Activated naive CD4-positive, alpha-beta T cell treated with anti-CD3 and anti-CD28 coated beads, Interleukin-2, amount 10 ng/mL, durations not matched to agents 7 days and 5 days (primary cell): ENCODE measurements at places on chromosomes 5 and 9.

- H3K4me1 ChIP-seq, result no peaks in the 10 kb centered on the region
- DNase-seq, result peak; percentile 56
- H3K27ac ChIP-seq, result no peak overlapping the region
- no peak overlapping the region for H3K4me3 ChIP-seq
- H3K27me3 ChIP-seq, result peaks cover 34% of the 10 kb centered on the region
Measured at GRCh38 chr5:153974131-153974812, 64.4 kb downstream of the FAM114A2 start.

- no peak overlapping the region for H3K4me3 ChIP-seq
- H3K27me3 ChIP-seq, result peaks cover 7% of the 10 kb centered on the region
- H3K27ac ChIP-seq, result no peak overlapping the region
- H3K4me1 ChIP-seq, result no peaks in the 10 kb centered on the region
- DNase-seq, result no peak
Measured at GRCh38 chr9:91589101-91589553, 165.5 kb upstream of the NFIL3 start.

DNA sequence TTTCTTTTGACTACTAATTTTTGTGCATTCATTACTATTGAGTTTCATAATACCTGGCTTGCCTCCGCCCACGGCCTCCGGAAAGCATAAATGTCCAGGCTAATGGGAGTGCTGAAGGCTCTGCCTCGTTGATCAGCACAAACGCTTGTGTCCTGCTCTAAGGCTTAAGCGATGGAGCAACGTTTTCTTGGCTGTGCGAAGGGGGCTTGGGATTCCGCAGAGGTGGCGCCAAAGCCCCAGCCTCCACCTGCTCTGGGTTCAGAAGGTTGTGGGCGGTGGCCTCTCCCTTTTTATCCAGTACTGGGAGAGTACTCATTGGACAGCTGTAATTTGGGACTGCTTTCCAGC is 19.7 kb downstream of the ANXA2R start:
- H3K27me3 ChIP-seq, result no peaks in the 10 kb centered on the region
- peaks cover 6% of the 10 kb centered on the region for H3K36me3 ChIP-seq
- peak overlapping the region; percentile 100 for H3K27ac ChIP-seq
- DNase-seq, result peak; percentile 55

- H3K36me3 ChIP-seq, result peaks cover 38% of the 10 kb centered on the region
- no peak overlapping the region for H3K27ac ChIP-seq
- H3K27me3 ChIP-seq, result no peaks in the 10 kb centered on the region
- no peak for DNase-seq
Measured at GRCh38 chr9:79637177-79637925, 65.6 kb downstream of the TLE4 start.

DNA sequence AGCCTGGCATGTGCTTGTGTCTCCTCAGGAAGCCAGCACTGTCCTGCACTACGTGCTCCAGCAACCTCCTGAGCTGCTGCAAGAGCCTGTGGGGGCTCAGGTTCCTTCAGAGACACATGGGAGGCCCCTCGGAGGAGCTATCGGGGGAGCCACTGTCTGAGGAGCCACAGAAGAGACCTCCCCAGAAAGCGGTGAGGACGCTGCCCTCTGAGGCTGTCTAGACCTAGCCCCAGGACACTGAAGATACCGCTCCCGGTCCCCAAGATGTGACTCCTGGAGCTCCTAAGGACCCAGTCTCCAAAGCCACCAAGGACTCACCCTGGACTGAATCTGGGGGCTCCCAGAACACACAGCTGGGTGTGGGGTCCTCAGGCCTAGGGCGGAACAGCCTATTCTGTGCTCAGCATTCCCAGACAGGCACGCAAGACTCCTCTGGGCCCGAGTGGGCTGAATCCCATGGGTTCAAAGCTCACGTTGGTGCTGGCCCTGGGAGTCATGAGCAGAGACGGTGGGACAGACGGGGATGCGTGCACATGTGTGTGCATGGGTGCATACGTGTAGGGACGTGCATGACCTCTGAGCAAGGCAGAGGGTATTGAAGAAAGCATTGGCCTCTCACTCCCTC is 50.0 kb downstream of the HRH2 start:
- H3K27me3 ChIP-seq, result no peaks in the 10 kb centered on the region
- no peak overlapping the region for H3K4me3 ChIP-seq
- peak; percentile 13 for DNase-seq
- no peaks in the 10 kb centered on the region for H3K4me1 ChIP-seq
- no peak overlapping the region for H3K27ac ChIP-seq

DNA sequence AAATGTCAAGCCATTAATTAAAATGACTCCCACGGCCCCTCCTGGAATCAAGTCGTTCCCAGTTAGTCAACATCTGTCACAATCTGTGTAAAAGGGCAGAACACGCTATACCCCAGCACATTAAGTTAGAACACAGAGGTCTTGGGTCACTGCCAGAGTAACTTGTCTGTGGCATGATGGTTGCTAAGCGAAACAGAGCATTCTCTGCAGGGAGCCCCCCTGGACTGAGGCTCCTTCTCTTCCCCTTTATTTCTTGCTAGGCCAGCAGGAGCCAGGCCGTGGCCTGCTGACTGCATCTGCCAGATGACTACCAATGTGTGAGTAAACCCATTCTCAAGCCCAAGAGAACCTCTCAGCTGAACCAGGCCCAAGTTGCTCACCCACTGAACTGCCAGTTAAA is 51.9 kb upstream of the ZBED3 start:
- H3K4me1 ChIP-seq, result peaks cover 6% of the 10 kb centered on the region
- peaks cover 27% of the 10 kb centered on the region for H3K27me3 ChIP-seq
- no peak for DNase-seq
- no peak overlapping the region for H3K4me3 ChIP-seq
- no peak overlapping the region for H3K27ac ChIP-seq
- no peaks in the 10 kb centered on the region for H3K36me3 ChIP-seq

- no peak overlapping the region for H3K4me3 ChIP-seq
- H3K27me3 ChIP-seq, result no peaks in the 10 kb centered on the region
- H3K27ac ChIP-seq, result no peak overlapping the region
- no peaks in the 10 kb centered on the region for H3K4me1 ChIP-seq
- no peak for DNase-seq
Measured at GRCh38 chr9:101408374-101409078, 9.9 kb downstream of the ZNF189 start.

- no peaks in the 10 kb centered on the region for H3K36me3 ChIP-seq
- H3K4me3 ChIP-seq, result no peak overlapping the region
- DNase-seq, result no peak
- H3K27me3 ChIP-seq, result no peaks in the 10 kb centered on the region
- H3K27ac ChIP-seq, result no peak overlapping the region
Measured at GRCh38 chr9:73056245-73056644, 95.4 kb upstream of the ANXA1 start.

GRCh38 chr9:113741886-113742854 is 133.9 kb upstream of the ZNF618 start:
- no peaks in the 10 kb centered on the region for H3K36me3 ChIP-seq
- H3K27me3 ChIP-seq, result peaks cover 9% of the 10 kb centered on the region
- H3K27ac ChIP-seq, result no peak overlapping the region
- no peak overlapping the region for H3K4me3 ChIP-seq
- no peaks in the 10 kb centered on the region for H3K4me1 ChIP-seq

DNA sequence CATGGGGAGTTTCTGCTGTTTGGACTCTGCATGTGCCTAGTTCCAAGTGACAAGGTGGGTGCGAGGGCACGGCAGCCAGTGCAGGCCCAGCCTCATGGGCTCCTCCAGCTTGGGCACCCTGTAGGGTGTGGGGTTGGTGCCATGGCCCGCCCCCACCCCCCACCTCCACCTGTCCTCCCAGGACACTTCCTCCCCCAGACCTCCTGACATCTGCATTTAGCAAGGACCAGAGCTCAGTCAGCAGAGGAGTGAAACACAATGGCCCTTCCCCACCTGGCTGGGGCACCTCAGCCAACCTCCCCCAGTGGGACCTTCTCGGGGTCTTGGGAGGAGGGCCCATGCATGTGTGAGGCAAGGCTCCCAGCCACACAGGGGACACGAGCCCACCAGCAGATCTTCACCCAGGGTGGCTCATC is 1.9 kb upstream of the NKD2 start:
- no peaks in the 10 kb centered on the region for H3K36me3 ChIP-seq
- H3K4me1 ChIP-seq, result peaks cover 48% of the 10 kb centered on the region
- DNase-seq, result peak; percentile 18
- no peak overlapping the region for H3K4me3 ChIP-seq
- peaks cover 98% of the 10 kb centered on the region for H3K27me3 ChIP-seq
- H3K27ac ChIP-seq, result no peak overlapping the region

DNA sequence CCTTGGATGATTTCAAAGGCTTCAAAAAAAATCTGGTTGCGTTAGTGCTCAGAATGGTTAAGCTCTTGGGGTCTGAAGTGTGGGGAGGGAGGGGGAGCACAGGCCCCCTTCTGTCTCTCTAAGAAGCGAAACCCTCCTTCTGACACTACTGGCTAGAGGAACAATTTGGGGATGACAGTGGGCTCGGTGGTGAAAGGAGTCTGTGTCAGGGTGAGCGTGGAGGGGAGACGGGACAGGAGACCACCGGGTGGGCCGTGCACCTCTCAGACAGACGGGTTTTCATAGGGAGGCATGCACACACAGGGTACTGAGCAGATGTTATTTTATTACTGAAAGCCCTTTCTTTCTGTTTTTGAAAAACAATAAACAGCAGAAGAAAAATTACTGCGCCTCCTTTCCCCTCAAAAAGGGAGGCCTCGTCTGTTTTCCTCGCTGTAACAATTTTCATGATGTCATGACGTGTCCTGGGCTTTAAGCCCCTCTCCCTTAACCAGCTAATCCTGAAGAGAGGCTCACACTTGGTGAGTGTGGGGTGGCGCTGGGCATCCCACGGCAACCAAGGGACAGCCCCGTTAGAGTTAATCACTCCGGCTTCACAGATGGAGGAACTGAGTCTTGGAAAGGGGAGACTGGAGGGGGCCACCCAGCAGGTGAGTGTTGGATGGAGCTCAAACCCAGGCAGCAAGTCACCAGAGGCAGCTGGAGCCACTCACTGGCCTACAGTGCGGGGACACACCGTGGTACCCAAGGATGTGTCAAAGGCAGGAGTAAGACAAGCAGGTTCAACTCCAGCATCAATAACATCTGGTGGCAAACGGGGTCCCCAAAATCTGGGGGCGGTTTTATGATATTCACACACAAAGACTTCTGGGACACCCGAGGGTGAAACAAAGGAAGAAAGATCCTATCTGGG is 53.4 kb downstream of the PTCH1 start:
- H3K4me3 ChIP-seq, result peak overlapping the region; percentile 73
- H3K36me3 ChIP-seq, result peaks cover 15% of the 10 kb centered on the region
- H3K27me3 ChIP-seq, result peaks cover 81% of the 10 kb centered on the region

DNA sequence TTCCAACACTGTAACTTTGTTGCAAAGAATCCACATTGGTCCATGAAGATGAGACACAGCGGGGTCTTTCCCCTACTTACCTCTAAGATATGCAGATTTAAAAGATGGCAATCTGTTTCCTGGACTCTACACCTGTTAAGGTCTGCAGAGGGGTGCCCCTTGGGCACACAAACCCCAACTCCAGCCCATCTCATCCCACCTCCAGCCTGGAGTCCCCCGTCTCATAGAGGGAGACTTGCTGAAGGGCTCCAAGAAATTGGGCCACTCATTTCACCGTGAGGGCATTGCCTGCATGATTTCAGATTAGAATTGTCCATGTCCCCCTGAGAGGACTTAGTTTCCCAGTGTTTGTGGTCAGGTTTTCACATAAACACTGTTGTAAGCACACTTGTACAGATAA is 365.7 kb downstream of the IRX2 start:
- H3K27ac ChIP-seq, result no peak overlapping the region
- H3K4me1 ChIP-seq, result no peaks in the 10 kb centered on the region
- H3K27me3 ChIP-seq, result no peaks in the 10 kb centered on the region
- no peak for DNase-seq

- no peak overlapping the region for H3K4me3 ChIP-seq
- DNase-seq, result no peak
- H3K27ac ChIP-seq, result peak overlapping the region; percentile 72
- H3K27me3 ChIP-seq, result no peaks in the 10 kb centered on the region
- H3K4me1 ChIP-seq, result peaks cover 75% of the 10 kb centered on the region
Measured at GRCh38 chr5:134139377-134139851, 24.9 kb downstream of the TCF7 start.

GRCh38 chr9:127402401-127403090 is 5.6 kb downstream of the SLC2A8 start:
- DNase-seq, result no peak
- H3K27me3 ChIP-seq, result peaks cover 87% of the 10 kb centered on the region
- no peak overlapping the region for H3K4me3 ChIP-seq
- peaks cover 7% of the 10 kb centered on the region for H3K4me1 ChIP-seq

GRCh38 chr9:136031741-136032730 is 63.1 kb downstream of the NACC2 start:
- H3K4me1 ChIP-seq, result no peaks in the 10 kb centered on the region
- H3K27me3 ChIP-seq, result no peaks in the 10 kb centered on the region
- no peak overlapping the region for H3K4me3 ChIP-seq
- H3K27ac ChIP-seq, result no peak overlapping the region
- peaks cover 3% of the 10 kb centered on the region for H3K36me3 ChIP-seq
